Activated CD4-positive, alpha-beta T cell treated with anti-CD3 and anti-CD28 coated beads, Interleukin-2, amount 50 U/mL, for 24 hours (primary cell): ENCODE measurements at places on chromosomes 11 and 22.

- DNase-seq, result no peak
Measured at GRCh38 chr22:35517769-35518530, 22.7 kb upstream of the RASD2 start.

- DNase-seq, result no peak
Measured at GRCh38 chr11:123206791-123207434, 11.9 kb upstream of the CLMP start.

- no peak for DNase-seq
Measured at GRCh38 chr11:72716788-72717435, 35.3 kb downstream of the ARAP1 start.

DNA sequence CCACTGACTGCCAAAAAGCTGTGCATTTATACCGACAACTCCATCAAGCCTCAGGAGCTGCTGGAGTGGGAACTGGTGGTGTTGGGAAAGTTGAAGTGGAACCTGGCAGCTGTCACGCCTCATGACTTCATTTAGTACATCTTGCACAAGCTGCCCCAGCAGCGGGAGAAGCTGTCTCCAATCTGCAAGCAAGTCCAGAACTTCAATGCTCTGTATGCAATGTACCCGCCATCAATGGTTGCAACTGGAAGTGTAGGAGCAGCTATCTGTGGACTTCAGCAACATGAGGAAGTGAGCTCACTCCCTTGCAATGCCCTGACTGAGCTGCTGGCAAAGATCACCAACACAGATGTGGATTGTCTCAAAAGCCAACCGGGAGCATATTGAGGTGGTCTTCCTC is at the start of gene SLC22A25:
Gene SLC22A25, minus strand, starts transcription at position 67 of the 400 bp plus-strand sequence. CDS start 13,947 bp downstream, outside the sequence.
- DNase-seq, result no peak

DNA sequence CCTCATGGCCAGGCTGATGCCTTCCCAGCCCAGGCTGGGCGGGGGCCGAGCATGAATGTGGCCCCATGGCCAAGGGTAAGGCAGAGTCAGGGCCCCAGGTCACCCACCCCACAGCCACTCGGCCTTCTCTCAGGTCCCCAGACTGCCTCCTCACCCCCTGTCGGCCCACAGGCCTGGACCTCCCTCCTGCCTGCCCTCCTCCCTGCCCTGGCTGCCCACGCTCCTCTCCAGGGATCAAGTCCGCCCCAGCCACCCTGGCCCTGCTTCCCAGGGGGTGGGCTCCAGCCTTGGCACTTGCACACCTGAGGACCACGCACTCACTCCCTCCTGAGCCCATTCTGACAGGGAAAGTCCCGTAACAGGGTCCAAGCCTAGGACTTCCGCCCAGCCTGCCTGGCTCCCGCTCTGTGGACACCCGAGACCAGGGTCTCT is 37.8 kb upstream of the TH start:
- DNase-seq, result no peak

DNA sequence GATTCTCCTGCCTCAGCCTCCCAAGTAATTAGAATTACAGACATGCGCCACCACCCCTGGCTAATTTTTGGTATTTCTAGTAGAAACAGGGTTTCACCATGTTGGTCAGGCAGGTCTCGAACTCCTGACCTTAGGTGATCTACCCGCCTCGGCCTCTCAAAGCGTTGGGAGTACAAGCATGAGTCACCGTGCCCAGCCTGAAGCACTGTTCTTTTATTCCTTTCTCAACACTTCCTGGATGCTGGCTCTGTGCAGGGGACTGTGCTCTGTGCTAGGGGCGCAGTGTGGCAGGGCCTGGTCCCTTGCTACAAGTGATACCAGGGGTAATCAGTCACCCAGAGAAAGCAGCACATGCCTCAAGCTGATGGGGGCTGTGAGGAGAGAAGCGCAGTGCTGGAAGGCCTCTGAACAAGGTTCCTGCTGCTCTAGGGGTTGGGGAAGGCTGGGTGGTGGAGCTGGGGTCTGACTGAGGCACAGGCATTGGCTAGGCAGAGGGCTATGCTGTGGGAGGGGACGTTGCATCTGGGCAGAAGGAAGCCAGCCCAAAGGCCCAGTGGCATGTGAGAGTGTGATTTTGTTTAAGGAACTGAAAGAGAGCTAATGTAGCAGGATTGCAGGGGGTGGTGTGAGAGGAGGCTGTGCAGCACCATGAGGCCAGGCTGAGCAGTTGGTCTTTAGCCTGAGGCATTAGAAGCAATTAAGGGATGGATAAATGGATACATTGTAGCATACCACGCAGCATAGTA is 42.5 kb downstream of the CABIN1 start:
- DNase-seq, result no peak

DNA sequence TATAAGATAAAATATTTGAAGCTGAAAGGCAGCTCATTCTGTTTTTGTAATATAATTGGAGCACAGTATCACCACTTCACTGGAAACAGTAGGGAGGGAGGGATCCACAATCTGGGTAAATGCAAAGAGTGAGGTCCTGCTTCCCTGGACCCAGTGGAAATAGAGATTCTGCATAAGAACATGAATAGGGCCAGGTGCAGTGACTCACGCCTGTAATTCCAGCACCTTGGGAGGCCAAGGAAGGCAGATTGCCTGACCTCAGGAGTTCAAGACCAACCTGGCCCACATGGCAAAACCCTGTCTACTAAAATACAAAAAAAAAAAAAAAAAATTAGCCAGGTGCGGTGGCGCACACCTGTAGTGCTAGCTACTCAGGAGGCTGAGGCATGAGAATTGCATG is 143.7 kb downstream of the DBX1 start:
- no peak for DNase-seq

DNA sequence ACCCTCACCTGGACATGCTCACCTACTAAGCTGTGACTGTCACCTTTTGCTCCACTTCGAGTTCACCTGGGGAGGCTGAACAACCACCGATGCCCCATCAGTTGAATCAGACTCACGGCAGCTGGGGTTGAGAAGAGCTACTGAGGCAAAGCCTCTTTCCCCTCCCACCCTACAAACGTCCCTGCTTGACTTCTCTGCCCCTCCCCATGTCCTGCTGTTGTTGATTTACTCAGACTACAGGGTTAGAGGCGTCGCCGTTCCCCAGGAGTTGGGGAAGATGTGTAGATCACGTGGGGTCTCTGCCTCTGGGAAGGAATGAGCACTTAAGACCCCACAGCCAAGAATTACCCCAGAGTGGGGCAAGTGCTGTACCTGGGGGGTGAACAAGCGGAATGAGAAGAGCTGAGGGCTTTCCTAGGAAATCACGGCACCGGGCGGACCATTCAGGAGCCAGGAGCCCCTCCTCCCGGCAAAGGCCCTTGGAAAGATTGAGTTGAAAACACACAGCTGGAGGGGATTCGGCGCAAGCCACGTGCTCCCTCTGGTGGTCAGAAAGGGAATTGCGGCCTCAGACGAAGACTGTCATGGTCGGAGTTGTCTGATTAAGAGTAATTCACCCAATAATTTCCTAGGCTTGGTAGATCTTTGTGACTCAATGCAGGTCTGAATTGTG is 7.0 kb downstream of the FXYD2 start:
- peak; percentile 88 for DNase-seq

- DNase-seq, result no peak
Measured at GRCh38 chr11:112172362-112172994, 2.8 kb upstream of the BCO2 start.

- no peak for DNase-seq
Measured at GRCh38 chr11:74699615-74700396, 31.4 kb downstream of the CHRDL2 start.

- DNase-seq, result no peak
Measured at GRCh38 chr22:42511401-42511891, 8.2 kb downstream of the RRP7A start.

DNA sequence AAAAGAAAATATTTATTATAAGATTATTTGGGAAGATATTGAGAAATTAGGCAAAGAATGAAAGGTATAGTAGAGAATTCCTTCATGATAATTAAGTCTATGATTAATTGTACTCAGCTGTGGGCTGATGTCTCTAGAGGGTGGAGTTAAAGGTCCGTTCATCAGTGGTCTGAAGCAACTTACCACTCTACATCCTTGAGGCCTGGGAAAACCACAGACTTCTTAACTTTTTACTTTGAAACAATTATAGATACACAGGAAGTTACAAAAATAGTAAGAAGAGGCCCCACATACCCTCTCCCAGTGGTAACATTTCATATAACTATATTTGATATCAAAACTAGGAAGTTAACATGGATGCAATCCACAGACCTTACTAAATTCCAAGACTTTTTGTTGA is 167.0 kb upstream of the NECTIN1 start:
- DNase-seq, result no peak

GRCh38 chr11:114386545-114386944 is 13.8 kb downstream of the C11orf71 start:
- no peak for DNase-seq

DNA sequence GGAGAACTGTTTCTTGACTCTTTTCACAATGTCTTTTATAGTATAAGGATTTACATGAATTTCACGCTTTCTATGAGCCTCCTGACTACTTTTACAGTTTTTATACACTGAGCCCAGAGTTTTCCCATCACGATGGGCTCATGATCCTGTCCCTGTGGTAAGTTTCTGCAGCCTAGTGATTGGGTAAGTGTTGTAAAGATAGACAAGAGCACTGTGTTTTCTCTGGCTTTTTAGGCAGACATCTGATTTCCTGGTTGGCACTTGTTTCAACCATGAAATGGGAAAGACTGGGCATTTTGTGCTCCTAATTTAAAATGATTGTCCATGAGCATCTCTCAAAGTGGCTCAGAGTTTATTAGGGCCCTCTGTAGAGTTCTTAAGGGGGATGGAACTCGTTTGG is 299.0 kb downstream of the FAT3 start:
- no peak for DNase-seq

DNA sequence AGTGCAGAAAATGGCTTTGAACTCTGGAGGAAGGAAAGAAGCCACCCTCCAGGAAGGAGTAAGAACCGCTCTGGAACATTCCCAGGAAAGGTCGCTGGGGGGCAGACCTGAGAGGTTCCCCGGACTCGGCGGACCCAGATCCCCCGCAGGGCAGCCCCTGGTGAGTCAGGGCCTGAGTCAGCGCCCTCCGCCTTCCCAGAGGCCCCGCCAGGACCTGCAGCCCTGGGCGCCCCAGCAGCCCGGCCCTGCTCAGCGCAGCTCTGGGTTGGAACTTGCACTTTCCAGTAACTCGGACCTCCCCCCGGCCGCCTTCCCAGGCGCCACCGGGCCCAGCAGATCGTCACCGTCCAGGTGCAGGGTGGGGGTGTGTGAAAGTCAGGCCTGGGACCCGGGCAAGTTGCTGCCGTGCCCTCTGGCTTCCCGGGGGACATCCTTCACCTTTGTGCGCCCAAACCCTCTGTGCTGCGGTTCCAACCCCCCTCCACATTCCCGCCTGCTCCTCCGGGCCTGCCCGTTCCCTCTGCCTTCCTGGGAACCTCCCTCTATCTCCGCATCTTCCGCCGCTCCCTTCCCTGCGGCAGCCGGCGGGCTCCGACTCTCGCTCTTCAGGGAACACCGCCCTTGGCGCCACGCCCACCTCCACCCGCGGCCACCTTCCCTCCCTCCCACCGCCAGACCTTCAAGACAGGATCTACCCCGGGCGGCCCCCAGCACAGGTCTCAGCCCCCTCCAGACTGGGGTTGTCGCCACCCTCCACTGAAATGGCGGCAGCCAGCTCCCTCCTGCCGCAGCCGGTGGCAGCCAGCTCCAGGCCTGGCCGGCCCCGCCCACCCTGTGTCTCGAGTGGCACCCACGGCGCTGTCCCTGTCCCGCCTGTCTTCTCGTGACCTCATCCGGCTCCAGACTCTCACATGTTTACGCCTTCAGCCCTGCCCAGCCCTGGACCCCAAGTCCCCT is 36.8 kb upstream of the WNT7B start:
- DNase-seq, result peak; percentile 82

DNA sequence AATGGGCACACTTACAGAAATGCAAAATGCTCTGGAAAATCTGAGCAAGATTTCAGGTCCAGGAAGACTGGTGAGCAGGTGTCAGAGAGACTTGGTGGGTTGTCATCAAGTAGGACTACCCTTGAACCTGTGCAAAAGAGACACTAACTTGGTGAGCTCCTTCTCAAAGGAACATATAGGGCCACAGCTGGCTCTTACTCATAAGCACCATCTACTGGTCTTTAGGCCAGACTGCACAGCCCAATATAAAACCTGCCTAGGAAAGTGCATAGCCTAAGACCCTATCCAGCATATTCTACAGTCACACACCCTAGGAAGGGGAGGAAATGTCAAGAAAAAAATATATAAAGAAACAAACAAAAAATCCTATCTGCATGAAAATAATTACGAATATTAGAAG is 18.2 kb upstream of the OR10W1 start:
- DNase-seq, result no peak

GRCh38 chr22:30767661-30768060 is 73.0 kb downstream of the OSBP2 start:
- DNase-seq, result no peak

DNA sequence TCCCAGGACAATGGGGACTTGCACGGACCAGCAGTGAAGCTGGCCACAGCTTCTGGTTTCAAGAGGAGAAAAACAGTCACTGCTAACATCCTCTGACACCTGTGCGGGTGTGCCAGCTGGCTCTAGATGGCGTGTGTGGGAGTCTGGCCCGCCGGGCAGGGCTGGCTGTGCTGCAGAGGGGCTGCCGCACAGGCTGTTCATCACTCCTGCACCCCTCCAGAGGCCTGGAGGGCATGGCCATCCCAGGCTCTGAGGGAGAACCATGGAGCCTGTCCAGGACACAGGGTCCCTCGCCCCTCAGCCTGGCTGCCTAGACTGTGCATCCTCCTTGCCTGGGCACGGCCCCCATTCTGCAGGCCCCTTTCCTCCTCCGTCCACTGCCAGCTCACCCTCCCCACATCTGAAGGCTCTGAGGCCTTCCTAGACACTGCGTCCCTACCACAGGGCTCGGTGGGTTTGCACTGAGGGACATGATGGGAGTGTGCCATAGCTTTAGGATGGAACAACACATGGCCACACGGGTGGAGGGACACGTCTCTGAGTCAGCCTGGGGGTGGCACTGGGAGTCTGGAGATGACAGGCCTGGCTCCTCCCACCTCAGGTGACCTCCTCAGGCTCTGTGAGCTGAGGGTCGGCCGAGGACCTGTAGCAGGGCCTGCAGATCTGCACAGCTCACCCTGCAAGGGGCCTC is 42.1 kb upstream of the GNB1L start:
- DNase-seq, result no peak

- DNase-seq, result no peak
Measured at GRCh38 chr11:1232883-1233321, 10.0 kb downstream of the MUC5B start.

DNA sequence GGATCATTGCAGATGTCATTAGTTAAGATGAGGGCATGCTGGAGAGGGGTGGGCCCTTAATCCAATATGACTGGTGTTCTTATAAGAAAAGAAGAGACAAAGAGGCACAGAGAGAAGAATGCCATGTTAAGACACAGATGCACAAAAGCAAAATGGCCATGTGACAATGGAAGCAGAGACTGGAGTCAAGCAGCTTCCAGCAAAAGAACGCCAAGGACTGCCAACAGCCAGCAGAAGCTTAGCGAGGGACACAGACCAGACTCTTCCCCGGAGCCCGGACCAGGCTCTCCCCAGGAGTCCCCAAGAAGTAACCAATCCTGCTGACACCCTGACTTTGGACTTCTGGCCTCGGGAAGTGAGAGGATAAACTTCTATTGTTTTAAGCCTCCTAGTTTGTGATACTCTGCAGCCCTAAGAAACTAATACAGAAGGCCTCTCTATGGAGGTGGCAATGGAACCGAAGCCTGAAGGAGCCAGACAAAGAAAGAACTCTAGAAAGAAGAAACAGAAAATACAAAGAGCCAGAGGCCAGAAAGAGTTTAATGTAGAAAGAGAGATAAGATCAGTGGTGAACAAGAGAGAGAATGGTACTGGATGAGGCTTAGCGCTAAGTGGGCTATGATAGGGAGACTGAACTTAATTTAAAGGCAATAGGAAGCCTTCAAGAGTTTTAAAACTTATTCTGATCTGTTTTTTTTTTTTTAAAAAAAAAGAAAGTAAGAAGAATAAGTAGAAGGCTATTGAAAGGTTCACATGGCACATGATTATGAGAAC is 27.7 kb downstream of the PRCP start:
- no peak for DNase-seq

GRCh38 chr11:29019960-29020683 is 911.9 kb downstream of the METTL15 start:
- DNase-seq, result no peak
